ENCODE measurements at places on chromosomes 7 and 10.

DNA sequence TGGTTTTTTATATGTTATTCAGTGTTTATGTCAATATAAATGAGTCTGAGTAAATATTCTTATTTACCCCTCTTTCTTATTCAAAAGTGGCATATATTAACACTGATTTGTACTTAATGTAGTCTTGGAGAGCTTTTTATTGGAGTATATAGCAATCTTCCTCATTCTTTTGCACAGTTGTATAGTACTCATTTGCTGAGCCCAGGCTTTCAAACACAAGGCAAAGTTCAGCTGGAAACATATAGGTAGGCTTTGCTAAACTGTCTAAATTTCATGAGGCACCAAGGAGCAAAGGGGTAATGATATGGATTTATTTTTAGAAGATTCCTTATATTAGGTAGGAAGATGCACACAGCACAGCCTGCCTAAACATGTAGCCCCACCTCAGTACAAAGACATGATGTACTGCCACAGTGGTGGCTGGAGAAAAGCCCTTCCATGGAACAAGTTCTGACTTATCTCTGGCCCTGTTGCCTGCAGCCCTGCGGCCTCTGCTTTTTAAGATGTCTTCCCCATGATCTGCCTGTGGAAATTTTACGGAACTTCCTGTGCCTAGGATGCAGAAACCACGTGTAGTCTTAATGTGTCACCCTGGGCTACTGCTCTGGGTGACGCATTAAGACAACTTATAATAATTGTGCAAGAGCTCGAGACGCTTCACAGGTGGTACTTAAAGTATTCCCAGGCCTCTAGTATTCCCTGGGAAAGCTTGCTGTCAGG, 9.6 kb upstream of the PDCD4 start:
- no peak for DNase-seq

GRCh38 chr7:150340024-150340749, 1.2 kb downstream of the RARRES2 start:
- DNase-seq, result no peak

- no peak for DNase-seq
These were observed 101.9 kb downstream of the GRID1 start for GRCh38 chr10:86264481-86265231.

DNA sequence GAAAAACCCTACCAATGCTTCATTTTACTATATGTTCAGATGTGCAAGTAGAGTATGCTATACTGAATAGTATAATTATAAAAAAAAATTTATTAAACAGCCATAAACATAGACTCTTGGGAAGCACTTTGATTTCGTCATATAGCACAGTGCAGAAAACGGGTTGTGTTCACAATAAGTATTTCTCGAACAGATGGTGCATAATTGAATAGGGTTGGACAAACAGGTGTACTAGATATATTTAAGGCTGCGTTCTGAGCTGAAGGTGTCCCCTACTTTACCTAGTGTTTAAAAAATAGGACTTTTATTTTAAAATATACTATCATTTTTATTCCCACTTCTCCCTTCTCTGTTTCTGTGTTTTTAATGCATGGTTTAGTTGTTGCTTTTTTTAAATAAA, 841.5 kb downstream of the ANKRD7 start:
- no peak for DNase-seq

GRCh38 chr7:66873476-66873875, 47.5 kb upstream of the TMEM248 start:
- DNase-seq, result no peak

Data from stimulated activated CD8-positive, alpha-beta memory T cell treated with anti-CD3 and anti-CD28 coated beads, Interleukin-15, amount 100 ng/mL, for 1 hour (primary cell).